ENCODE measurements at places on chromosomes 13 and 19.

DNA sequence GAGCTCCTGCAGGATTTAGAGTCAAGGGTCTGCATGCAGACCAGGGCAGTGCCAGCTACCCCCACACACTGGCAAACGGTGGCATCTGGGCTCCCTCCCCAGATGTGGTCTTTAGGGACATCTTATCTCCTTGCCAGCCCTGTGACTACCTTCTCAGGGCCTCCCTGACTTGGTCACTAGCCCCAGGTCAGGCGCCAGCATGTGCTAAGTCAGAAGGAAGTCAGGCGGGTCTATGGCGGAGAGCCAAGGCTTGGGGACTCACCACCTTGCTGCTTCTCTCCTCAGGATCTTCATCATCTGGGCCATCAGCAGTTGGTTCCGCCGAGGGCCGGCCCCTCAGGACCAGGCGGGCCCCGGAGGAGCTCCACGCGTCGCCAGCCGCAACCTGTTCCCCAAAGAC is 17.6 kb downstream of the CLPTM1 start:
- DNase-seq, result no peak

DNA sequence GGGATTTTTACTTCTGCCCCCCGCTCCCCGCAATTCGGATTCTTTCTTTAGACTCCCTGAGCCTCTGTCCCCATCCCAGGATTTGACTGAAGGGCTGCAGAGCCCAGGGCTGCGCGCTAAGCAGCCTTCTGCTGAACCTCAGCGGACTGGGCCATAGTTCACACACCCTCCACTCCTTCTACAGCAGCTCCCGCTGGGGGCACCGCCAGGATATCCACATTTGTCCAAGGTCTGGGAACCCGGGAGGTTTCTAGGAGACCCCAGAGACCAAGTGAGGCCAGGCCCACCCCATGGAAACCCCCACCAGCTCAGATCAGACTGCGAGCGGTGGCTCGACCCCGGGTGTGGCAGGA is 463.3 kb downstream of the ITGBL1 start:
- no peak for DNase-seq

GRCh38 chr13:52980695-52981094 is 47.9 kb upstream of the OLFM4 start:
- peak; percentile 24 for DNase-seq

GRCh38 chr19:55352549-55353145 is 1.9 kb downstream of the COX6B2 start:
- no peak for DNase-seq

GRCh38 chr13:103694033-103694432 is 627.8 kb upstream of the SLC10A2 start:
- DNase-seq, result no peak

DNA sequence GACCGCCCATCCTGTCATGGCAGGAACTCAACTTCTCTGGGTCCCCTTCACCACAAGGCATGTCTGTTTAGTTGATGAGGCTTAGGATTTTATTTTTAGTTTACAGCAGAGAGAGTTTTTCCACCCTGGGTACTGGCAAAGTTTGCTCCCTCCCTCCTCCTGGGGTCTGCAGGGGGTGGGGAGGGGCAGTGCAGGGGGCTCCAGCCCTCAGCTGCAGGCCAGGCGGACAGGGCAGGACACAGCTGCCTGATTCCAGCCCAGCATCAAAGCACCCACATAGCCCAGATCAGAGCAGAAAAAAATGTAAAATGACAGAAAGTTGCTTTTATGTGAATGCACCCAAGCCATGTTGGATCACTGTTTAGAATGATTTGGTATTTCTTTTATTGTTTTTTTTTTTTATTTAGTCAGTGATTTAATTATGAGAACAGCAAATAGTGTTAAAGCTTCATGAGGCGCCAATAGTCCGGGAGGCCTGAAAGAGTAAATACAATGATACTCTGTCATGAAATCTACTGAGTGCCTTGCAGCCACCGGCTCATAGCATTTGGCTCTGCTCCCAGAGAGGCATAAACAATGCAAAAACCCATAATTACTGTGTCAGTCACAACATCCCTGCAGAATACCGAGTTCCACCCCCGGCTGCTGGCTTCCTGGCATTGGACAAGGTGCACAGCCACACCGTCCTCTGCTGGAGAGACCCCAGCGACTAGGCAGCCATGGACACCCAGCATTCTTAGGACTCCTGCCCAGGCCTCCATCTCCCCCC is 923.5 kb downstream of the UQCRFS1 start:
- DNase-seq, result peak; percentile 90

DNA sequence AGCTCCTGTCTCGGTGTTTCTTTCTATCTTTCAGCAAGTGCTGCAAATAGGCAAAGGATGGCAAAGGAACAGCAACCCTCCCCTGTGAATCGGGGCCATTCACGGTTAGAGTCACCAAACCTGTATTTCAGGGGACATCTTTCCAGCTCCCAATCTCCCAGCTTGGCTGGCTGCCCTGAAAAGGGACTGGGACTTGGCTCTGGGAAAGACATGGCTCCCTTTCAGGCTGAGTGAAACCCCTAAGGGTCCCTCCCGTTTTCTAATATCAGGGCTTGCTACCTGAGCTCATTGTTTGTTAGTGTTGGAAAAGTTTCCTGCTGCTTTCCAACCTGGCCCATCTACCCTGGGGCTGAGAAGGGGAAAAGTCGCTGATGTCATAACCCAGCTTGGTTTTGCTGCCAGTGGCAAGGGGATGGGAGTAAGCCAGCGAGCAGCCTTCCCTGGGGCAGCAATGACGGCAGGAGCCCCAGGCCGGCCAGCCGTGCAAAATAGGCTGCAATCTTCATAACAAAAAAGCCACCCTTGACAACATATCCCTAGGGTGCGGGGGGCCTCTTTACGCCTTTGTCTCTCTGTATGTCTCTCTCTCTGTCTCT is 29.9 kb downstream of the SERP2 start:
- DNase-seq, result no peak
